ENCODE measurements at places on chromosomes 6 and 20.

GRCh38 chr6:138535728-138536455 lies 36.6 kb upstream of the NHSL1 start:
- no peak for DNase-seq

- DNase-seq, result no peak
Measured at GRCh38 chr6:159572439-159573110, 120.5 kb downstream of the SOD2 start.

- DNase-seq, result no peak
Measured at GRCh38 chr6:34338377-34338776, 54.1 kb downstream of the NUDT3 start.

- DNase-seq, result no peak
Measured at GRCh38 chr6:137171824-137172733, 1.4 kb downstream of the IL22RA2 start.

DNA sequence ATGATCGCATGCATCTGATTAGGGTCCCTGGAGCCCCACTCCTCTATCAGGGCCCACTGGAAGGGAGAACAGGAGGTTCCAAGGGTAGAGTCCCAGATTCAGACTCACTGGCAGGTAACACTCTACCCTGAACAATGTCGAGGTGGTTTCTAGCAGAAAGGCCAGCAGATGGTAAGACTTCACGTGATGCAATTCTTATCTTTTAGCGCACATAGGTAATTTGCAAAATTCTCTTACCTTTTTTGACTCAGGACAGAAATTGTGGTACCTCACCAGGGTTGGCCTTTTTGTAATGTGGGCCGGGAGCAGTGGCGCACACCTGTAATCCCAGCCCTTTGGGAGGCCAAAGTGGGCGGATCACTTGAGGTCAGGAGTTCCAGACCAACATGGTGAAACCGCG lies 228.1 kb upstream of the JARID2 start:
- DNase-seq, result no peak
